ENCODE measurements at places on chromosomes 6 and 20.

GRCh38 chr20:39110819-39111136, 148.6 kb downstream of the DHX35 start:
- DNase-seq: no peak

- DNase-seq: peak; percentile 65
Observed at GRCh38 chr6:31079656-31080261, 32.6 kb downstream of the C6orf15 start.

GRCh38 chr20:5570031-5570430, 180.2 kb upstream of the SHLD1 start:
- DNase-seq: no peak

GRCh38 chr6:32116674-32117073, 7.5 kb upstream of the TNXB start:
- no peak for DNase-seq

GRCh38 chr6:56156643-56157042, 90.7 kb downstream of the COL21A1 start:
- no peak for DNase-seq

DNA sequence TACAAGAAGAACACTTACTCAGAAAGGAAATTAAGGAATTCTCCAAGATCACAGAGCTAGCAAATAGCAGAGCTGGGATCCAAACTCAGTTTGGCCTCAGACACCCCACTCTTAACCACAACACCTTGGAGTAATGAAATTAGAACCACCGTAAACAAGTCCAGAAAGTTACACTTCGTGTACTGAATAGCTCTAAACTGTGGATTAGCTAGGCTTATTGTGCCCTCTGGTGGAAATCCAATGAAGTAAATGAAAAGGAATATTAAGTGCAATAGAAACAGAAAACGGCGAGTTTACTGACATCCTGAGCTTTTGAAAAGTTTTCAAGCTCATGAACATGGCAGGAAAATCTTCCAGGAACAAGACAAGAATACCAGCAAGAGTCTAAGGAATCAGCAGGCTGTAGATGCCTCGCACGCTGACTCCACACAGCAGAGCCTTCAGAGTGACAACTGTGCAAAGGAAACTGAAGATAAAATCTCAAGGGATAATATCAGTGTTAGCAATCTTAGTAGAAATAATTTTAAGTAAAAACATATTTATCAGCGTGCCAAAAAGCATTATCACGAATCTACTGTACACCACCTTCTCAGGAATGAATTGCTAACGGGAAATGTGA, 34.6 kb downstream of the FBXO5 start:
- peak; percentile 33 for DNase-seq

- no peak for DNase-seq
Observed at GRCh38 chr6:42604150-42604549, 40.3 kb downstream of the UBR2 start.

GRCh38 chr6:56852260-56853010, 102.5 kb upstream of the BEND6 start:
- DNase-seq: no peak

GRCh38 chr20:63742381-63743024, 2.9 kb downstream of the SLC2A4RG start:
- no peak for DNase-seq

DNA sequence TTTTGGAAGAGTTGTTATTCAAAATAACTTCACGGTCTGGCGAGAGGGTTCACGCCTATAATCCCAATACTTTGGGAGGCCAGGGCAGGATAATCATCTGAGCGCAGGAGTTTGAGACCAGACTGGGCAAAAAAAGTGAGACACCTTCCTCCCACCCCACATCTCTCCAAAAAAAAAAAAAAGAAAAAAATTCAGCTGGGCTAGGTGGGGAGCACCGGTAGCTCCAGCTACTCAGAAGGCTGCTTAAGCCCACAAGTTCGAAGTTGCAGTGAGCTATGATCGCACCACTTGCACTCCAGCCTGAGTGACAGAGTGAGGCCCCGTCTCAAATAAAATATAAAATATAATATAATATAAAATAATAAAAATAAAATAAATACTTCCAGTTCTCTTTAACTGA, 10.4 kb downstream of the OR2B2 start:
- DNase-seq: no peak

DNA sequence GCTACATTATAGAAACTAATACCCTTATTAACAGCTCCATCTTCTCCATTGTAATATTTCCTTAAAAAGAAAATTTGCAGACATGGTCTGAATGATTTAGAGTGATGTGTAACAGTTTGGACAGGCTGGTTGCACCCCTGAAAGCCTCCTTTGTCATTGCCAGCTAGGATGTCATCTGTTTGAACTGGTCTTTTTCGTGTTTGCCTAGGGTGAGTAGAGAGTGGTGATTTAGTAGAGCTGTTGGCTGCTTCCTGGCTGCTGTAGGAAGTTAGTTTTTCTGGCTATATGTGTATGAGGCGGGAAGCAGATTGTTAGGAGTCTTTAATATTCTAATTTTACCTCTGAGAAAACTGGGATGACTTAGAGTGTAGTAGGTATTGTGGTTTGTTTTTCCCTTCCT, 101.1 kb downstream of the ZFAND3 start:
- DNase-seq: no peak

DNA sequence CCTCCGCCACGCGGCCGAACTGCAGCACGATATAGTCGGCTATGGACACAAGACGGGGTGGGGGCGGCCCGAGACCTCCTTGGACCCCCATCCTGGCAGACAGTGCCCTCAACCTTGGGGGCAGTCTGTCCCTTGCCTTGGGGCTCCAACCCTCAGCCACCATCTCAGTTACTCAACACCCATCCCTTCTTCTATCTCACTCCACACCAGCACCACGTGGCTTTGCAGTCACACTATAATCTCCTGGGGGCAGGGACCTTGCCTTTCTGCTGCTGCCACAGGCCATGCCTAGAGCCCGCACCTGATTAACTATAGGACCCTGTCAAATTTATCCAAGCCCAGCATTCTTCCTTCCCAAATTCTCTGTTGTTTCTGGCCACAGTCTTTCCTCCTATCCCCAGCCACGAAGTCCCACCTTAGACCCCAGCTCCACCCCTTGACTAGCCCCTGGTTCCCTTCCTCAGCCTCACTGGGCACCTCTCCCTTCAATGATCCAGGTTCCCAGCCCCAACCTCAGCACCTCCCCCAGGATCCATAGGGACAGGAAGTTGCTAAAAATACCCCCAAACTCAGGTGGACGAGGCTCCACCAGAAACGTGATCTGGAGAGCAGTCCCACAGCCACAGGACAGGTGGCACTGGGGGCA, 1.7 kb upstream of the TEAD3 start:
- DNase-seq: no peak

- no peak for DNase-seq
Observed at GRCh38 chr6:56335726-56336125, 88.3 kb upstream of the COL21A1 start.

- DNase-seq: no peak
Observed at GRCh38 chr6:25749837-25750236, 4.7 kb upstream of the SLC17A4 start.

- DNase-seq: no peak
Observed at GRCh38 chr6:167094436-167094819, 28.5 kb upstream of the CCR6 start.

GRCh38 chr20:33301192-33301930, 18.3 kb downstream of the BPIFB1 start:
- no peak for DNase-seq

DNA sequence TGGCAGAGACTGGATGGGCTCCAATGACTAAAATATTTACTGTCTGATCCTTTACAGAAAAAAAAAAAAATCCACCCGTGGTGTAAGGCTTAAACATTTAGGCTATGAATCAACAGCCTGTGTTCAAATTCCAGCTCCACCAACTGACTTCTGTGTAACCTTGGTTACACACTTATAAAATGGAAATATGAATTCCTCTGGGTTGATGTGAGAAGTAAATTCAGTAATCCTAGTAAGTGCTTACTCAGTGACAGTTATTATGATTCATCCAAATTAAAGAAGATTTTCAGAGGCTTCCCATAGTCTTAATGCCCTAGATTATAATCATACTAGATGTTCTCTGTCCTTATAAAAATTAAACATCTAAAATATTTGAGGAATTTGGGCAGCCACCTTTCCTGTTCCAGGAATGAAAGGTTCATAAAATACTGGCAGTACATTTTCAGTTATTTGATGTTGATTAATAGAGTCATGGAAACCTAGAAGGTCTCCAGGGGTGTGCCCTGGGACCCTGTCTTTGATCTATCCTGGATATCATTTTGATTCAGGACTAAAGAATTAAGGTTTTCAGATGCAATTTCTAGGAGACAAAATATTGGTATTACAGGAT, 180.3 kb upstream of the ZNF217 start:
- DNase-seq: no peak

- DNase-seq: no peak
Observed at GRCh38 chr6:41302638-41303037, 16.2 kb upstream of the TREM1 start.

DNA sequence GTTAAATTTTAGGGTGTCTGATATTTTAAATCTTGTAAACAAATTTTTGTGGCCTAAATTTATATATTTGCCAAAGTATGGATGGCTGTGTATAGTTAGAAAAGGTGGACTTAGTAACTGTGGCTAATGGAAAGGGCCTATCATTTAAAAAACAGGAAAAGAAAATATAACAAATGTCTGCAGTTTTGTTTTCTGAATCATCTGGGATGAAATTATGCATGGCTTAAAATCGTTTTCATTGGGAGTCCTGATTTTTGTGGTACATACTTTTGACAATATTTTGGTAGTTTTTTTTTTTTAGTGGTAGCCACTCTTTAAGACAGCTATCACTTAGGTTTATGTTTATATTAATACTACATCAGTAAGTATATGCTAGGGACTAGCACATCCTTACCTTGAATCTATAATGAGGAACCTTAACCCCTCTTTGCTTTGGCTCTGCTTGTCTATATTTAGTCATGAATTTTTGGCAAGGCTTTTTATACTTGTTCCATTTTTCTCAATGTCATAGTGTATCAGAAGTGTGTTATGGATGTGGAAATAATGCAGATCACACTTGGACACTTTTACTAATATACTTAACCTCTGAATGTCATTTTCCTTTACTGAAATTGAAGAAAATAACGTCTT, 5.6 kb downstream of the ARID1B start:
- DNase-seq: no peak

DNA sequence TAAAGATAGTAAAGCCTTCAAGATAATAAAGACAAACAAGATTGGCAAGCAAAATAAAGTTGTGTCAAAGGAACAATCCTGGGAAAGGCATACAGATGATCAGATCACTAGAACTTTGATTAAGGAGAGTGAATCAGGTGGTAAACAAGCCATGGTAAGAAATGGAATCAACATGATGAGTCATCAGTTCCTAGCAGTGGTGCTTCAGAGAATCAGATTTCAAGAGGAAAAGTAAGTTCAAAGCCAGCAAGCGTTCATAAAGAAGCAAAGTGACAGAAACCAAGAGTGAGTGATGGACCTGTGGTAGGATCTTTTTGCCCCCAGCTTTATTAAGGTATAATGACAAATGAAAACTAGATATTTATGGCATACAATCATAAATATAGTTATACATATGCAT, 340.4 kb downstream of the TPBG start:
- no peak for DNase-seq

DNA sequence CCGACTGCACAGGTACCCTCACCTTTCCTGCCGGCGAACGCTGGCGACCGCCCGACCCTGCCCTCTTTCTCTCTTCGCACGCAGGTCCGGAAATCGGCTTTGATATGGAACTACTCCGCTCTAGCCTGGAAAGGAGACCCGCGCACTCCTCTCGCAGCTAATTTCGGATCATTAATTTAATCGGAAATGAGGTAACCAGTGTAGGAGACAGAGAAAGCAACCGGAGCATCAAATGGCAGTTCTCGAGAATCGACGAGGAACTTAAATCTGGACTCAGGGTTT, 949 bp upstream of the ATXN1 start:
- peak; percentile 26 for DNase-seq

GRCh38 chr6:13548500-13549210, 25.7 kb upstream of the SIRT5 start:
- DNase-seq: no peak

DNA sequence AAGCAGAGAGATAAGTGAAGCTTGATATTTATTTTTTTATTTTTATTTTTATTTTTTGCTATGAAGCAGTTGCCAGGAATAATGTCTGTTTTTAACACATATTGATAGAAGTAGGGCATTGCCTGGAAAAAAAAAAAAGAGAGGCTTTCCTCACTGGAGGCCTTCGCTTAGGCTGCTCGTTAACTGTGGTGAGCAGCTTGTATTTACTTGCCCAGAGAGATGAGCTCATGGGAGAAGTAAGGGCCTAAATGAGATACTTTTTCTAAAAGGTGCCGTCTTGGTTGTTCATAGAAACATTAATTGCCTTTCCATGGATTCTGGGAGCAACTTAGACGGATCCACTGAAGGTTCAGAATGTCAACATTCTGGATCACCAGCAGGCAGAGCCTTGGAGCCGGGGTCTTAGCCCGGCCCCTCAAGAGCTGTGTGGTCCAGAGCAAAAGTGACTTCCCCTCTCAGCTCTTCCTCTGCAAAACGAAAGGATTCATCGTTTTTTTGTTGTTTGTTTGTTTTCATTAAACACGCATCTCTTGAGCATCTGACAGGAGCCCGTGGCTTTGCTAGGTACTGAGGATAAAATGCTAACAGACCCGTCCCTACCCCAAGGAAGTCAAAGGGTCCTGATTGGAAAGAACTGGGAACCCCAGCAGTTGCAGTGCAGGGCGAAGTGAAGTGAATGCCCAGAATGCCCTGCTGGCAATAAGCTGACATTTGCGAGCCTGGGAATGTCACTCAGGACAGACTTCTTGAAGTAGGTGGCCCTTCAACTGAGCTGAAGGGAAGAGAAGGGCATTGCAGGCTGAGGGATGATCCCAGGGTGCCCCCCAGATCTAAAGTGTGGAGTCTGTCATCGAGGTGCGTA, 138.5 kb downstream of the ZDHHC14 start:
- DNase-seq: no peak

All from neuronal stem cell (in vitro differentiated cells).